ENCODE measurements at places on chromosomes 7 and 10.

DNA sequence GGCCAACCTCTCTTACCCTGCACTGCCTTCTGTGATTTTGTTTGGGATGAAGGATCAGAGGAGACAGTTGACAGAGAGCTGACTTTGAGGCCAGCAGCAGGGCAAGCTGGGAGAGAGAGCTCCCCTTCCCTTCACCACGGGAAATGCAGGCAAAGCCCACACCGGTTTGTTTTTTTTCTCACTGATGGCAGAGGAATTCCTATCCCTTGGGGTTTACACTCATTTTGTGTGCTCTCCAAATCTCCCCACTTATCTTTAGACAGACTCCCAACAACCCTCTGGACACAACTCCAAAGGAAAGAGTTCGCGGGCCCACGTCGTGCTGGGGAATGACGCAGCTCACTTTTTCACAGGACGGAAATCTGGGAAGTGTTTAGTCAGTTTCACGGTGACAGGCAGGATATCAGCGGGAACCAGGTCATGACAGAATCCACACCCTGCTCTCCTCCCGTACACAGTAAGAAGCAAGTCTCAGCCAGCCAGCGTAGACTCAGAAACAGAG lies 68.3 kb upstream of the FAM171A1 start:
- peak; percentile 52 for ATAC-seq

DNA sequence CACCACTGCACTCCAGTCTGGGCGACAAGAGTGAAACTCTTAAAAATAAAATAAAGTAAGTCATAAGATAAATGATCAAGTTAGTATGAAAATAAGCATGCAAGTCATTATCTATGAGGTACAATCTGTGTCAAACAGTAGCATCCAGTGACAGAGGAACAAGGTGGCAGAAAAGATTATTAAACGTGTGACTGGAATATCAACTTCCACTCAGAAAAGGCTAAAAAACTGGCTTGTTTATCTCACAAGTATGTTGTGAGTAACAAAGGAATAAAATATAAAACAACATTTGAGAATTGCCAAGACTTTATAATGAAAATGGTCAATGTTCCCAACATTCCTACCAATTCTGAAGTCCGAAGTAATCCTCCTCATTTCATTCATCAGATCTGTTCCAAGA lies 30.3 kb downstream of the ITGB1 start:
- ATAC-seq, result no peak

- peak; percentile 98 for ATAC-seq
Measured at GRCh38 chr10:76303682-76304316, 872.4 kb downstream of the LRMDA start.

DNA sequence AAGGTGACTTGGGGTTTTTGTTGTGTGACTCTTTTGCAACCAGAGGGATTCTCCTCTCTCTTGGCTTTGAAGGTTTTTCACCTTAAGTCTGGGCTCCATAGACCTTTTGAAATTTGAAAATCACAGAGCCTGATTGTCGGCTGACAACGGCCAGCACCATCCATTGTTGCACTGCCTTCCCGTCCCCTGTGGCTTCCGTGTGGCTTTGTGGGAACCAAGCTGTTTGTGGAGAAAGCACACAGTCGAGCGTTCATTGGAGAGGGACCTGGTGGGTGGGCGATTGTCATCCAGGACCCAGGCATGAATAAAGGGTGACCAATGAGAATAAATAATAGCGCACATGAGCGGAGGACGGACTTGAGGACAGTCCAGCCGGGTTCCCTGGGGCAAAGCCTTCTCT lies 7.4 kb upstream of the RAMP3 start:
- no peak for ATAC-seq

DNA sequence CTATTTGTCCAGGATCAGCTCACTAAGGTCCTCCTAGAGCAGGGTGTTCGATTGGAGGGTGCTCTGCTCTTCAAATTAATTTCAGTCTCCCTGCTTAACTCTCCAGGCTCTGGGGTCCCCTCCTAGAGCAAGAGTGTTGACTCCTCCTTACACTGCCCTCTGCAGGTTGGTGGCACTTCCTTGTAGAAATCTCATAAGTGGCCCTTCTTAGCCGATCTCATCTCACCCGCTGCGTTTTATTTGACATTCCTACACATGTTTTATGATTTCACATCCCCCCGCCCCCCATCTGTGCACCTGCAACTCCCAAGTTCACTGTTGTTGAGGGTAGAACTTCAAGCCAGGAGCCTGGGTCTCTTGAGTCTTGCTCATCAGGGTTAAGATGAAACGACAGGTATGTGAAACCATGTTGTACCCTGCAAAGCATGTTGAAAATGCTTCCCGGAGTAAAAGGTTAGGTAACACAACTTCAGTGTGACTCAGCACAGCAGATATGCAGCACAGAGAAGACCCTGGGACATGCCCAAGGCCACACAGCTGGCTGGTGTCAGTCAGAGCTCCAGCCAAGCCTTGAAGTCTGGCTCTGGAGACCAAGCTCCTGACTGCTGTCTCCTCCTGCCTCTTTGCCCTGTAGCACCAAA lies 171.2 kb downstream of the PRKAG2 start:
- ATAC-seq, result peak; percentile 66

DNA sequence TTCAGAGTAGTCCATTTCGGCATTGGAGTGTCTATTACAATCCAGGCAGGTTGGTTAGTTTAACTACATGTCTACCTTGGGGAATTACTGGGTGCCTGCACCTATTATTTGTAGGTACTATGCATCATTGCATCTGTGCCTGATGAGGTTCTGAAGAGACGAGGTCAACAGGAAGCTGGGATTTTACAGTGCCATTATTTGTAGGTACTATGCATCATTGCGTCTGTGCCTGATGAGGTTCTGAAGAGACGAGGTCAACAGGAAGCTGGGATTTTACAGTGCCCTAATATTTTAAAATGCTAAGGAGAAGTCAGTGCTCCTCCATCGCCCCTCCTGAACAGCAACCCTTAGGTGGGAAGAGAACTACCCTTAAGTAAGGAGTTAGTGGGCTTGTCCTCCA lies 41.7 kb downstream of the NPY start:
- ATAC-seq, result no peak

DNA sequence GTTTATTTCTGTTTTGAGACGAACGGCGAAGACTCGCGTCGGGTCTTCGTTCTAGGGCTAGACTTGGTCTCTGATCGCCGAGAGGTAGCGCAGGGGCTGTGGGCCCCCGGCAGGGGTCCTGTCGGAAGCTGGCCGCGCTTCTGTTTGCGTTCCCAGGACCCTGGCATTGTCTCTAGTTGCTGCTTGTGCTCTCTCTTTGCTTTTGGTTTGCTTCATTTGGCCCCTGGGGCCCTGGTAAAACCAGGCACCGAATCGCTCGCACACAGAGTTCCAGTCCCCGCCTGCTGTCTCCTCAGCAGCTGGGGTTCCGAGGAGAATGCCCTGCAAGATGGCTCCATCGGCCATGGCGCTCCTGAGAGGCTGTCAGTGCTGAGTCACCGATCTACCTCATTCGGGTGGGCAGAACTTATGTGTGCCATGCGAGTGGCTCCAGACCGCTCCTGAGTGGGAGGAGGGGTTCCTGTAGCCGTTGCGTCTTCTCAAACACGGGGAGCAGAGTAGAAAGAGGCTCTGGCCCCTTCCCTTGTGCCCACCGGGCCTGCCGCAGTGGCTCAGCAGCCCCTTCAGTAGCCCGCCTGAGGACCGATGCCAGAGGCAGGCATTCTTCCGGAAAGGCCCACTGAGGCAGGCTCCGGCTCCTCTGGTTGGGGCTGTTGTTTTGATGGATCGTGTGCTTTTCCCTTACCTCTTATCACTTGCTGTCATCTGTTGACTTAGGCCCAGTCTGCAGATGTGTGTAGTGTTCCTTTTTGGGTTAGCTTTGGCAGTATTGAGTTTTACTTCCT lies 826 bp downstream of the CHPF2 start:
- peak; percentile 44 for ATAC-seq

DNA sequence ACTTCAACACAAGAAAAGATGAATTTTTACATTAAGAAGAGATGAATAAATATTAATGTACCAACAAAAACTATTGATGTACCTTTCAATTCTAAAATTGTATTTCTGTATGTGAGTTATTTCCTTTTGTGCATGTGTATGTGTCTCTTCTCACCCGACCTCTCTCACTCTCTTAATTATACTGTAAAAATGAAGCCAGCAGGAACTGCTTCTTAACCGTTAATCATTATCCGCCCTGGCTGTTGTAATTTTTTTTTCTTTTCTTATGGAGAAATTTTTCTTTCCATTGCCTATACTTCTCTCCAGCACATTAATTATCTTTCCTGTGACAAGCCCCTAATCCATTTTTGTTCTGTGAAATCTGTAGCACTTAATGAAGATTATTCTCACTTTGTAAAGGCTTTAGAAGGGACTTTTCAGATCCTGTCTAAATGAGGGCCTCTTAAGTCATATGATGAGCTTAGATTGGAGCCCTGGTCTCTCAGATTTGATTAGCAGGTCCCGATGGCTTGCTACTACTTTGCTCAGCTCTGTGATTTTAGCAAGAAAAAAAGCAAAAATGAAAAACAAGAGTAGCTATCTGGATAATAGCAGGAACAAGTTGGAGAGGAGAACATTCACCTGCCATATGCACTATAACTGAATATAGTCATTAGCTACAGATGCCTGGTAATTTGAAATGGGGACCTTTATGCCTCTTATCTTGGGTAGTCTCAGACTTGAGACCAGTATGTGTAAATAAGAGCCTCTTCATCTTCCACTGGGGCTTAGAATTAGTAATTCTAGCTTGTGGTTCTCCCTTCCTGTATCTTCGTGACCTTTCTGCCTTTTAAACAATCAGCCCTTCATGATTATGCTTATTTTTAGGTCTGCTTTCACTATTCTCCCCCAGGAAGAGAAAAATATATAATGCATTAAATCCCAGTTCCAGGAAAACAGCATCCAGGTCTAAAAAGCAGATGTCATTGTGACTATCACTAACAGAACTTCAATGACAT lies 80.0 kb upstream of the COL1A2 start:
- ATAC-seq, result no peak

- no peak for ATAC-seq
Measured at GRCh38 chr10:123930340-123931001, 38.9 kb upstream of the CPXM2 start.

GRCh38 chr7:25006276-25006675 lies 26.3 kb upstream of the OSBPL3 start:
- ATAC-seq, result no peak

DNA sequence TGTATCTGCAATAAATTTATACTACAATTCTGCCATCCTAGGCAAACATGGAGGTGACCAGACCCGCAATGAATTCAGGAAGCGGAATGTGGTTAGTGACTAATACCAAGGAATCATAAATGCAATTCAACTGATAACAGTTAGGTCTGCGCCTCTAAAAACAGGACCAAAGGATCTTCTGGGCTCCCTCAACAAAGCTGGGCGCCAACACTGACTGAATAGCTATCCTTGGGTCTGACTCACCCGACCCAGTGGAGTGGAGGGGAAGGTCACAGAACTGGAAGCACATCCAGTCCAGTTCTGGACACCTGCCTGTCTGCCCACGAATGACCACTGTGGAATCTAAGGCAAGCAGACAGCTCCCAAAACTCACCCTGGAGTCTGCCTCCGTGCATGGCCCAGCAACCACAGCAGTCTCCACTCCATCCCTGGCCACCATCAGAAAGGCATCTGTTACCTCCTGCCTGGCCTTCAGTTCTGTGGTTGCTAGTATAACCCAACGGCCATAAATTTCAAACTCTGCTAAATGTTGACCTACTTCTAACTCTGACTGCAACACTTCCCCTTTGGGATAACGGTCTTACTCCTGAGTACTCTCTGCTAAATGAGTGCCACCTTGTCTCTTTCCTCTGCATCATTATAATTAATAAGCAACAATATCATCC lies 43.0 kb upstream of the DLX6 start:
- no peak for ATAC-seq
